ENCODE measurements at places on chromosomes 4 and X.

DNA sequence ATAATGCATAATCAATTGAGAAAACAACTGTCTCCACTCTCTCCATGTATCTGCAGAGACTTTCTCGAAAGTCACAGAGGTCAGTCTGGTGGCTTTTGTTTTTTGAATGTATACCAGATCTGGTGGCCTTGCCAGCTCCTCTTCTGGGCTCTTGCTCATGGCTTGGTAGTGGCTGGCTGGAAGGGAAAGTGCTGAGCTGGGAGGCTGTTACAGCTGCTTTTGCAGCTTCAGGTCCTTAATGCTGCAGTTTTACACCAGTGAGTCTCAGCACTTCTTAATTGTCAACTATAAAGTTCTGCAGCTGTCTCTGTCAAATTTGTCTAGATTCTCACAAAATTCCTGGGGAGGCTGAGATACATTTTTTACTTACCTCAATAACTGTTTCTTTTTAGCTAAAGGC lies 390.0 kb downstream of the GRXCR1 start:
- no peak for DNase-seq

- no peak for DNase-seq
These were observed 55.6 kb downstream of the CYLC1 start for GRCh38 chrX:83916525-83916924.

DNA sequence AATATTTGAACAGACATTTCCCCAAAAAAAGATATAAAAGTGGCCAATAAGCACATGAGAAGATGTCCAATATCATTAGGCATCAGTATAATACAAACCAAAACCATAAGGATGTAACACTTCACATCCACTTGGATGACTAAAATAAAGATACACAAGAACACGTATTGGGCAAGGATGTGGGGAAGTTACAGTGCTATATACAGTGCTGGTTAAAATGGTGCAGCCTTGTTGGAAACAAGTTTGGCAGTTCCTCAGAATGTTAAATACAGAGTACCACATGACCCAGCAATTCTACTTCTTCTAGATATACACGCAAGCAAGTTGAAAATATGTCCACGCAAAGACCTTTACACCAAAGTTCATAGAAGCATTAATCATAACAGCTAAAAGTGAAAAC lies 58.9 kb downstream of the HAUS3 start:
- no peak for DNase-seq

- DNase-seq = no peak
These were observed 66.6 kb upstream of the SLIT2 start for GRCh38 chr4:20185103-20185502.

DNA sequence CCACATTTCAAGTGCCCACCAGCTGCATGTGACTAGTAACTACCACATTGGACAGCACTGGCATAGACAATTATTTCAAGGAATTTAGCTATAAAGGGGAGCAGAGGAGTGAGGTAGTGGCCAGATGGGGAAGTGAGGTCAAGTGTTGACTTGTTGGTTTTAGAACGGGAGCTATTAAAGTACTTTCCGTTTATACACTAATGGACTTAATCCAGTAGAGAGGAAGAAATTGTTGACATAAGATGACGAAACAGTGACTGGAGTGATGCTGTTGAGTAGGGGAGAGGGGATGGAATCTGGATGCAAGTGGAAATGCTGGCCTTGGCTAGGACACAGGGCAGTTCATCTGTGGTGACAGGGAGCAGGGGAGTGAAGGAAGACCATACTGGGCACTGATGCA lies 154.4 kb downstream of the AMMECR1 start:
- DNase-seq = no peak

- DNase-seq = no peak
These were observed 42.0 kb downstream of the SRPX2 start for GRCh38 chrX:100685997-100686305.

- DNase-seq = no peak
These were observed 45.5 kb downstream of the SMIM31 start for GRCh38 chr4:164799410-164799809.

GRCh38 chr4:75733369-75733768 lies 9.0 kb downstream of the USO1 start:
- no peak for DNase-seq

DNA sequence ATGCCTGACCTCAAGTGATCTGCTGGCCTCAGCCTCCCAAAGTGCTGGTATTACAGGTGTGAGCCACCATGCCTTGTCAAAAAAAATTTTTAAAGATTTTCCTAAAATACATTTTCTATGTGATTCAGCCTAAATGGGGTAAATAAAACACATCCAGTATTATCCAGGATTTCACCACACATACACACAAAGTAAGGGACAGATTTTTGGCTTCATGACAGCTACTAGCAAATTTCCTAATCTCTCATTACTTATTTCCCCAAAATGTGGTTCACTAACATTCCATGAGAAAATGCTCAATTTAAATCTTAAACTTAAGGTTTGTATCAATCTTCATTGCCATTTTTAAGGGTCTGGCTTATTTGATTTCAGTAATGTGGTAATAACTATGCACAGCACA lies 348.5 kb upstream of the INTU start:
- no peak for DNase-seq

DNA sequence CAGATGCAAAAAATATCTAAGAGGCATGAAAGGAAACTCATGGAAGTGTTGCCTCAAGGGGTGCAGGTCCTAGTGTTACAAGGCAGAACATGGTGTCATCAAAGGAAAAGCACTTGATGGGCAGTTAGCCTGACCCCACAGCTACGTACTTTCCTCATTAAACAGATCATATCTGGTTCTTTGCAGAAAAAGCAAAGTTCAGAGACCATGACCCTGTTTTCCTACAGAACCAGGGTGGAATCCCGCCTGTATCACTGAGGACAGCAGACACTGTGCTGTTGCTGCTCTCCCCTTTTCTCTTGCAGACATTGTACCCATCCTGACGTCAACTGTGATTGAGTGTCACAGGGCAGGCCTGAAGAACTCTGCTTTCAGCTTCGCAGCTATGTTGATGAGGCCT lies 91.7 kb downstream of the RFC1 start:
- no peak for DNase-seq

DNA sequence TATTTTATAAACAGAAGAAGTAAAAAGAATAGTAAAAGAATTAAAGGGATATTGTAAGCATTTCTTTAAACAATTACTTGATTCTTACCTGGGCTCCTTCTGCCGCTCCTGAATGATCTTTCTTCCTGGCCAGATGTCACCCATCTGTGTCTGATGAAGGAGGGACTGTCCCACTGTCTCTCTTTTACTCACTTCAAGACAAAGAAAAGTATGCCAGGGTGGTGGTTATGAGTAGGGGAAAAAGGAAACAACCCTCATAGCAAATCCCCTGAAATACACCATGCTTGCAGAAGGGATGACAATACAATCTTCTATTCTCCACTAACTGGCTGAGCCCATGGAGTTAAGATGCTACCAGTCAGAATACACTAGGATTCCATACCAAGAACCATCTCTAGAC lies 31.1 kb downstream of the SYTL4 start:
- DNase-seq = no peak

- DNase-seq = no peak
These were observed 743 bp upstream of the NRK start for GRCh38 chrX:105821471-105822121.

GRCh38 chrX:46236411-46236810 lies 308.8 kb downstream of the ZNF674 start:
- no peak for DNase-seq

DNA sequence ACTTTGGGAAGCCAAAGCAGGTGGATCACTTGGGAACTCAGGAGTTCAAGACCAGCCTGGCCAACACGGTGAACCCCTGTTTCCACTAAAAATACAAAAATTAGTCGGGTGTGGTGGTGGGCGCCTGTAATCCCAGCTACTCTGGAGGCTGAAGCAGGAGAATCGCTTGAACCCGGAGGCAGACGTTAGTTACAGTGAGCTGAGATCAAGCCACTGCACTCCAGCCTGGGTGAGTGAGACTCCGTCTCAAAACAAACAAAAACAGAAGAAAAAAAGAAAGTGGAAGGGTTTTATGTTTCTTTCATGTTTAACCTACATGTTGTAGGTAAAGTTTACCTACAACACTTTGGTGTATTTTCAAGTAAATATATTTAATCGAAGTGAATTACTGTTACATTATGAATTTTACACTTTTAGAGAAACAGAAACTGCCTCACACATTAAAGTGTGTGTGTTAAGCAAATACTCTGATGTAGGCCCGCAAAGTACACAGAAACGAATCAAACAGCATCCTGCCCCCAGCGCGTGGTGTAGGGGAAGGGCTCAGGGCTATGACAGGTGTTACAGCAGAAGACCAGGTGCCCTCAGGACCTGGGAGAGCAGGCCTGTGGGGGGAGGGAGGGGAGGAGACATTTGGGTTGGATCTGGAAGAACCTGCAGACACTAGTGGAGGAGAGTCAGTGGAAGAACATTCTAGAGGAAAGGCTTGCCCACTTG lies 39.0 kb downstream of the PTTG2 start:
- DNase-seq = no peak

GRCh38 chrX:48475296-48475695 lies 703 bp upstream of the FTSJ1 start:
- no peak for DNase-seq

- no peak for DNase-seq
These were observed 18.2 kb downstream of the UBE2D3 start for GRCh38 chr4:102809190-102809589.

GRCh38 chr4:80072228-80072743 lies 743 bp downstream of the ANTXR2 start:
- DNase-seq = no peak

DNA sequence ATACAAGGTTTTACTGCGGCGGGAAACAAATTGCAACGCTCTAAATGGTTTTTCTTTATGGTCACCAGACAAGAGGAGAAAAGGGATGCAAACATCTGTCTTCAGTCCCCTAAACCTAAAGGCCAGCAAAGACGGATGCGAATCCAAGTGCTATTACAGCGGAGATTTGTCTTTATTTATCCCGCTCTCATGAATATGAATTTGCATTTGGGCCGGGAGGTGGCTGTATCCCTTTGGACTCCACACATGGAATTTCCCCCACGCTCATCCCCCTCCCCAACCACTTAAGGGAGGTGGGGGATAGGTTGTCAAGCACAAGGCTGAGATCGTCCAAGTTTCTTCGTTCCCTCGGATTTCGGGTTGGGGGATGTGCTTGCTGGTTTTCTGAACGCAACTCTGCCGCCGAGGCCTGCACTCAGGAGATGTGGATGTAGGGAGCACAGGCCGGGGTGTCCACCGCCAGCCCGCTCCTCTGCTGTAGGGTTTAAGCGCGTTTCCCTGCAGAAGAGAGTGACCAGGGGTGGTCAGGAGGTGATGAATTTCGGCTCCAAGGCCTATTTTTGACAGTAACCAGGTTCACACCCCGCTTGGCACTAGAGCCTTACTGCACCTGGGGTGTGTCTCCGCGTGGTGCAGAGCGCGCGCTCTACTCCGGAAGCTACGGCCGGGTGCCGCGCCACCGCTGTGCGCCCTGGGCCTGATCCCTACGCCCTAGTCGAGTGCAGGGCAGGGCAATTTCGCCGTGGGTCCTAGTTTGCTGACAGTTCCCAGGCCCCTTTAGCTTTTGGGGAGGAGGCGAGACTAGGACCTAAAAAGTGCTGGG lies 2.3 kb upstream of the PHOX2B start:
- no peak for DNase-seq

GRCh38 chr4:145681956-145682355 lies 2.0 kb downstream of the C4orf51 start:
- no peak for DNase-seq

DNA sequence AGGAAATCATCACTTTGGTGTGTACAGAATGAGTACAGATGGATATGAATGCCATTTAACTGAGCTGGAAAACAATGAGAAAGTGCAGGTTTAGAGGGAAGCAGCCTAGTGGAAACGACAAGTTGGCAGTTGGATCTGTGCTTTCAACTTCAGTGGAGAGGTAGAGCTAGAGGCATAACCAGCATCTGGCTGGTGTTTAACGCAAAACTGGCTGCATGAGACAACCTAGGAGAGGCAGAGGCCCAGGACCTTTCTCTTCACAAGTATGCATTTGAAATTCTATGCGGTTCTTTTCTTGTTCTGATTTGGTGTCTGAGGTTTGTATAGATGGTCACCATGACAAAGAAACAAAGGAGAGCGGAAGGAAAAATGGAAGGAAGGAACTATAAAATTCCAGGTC lies 63.1 kb downstream of the ANXA5 start:
- no peak for DNase-seq

DNA sequence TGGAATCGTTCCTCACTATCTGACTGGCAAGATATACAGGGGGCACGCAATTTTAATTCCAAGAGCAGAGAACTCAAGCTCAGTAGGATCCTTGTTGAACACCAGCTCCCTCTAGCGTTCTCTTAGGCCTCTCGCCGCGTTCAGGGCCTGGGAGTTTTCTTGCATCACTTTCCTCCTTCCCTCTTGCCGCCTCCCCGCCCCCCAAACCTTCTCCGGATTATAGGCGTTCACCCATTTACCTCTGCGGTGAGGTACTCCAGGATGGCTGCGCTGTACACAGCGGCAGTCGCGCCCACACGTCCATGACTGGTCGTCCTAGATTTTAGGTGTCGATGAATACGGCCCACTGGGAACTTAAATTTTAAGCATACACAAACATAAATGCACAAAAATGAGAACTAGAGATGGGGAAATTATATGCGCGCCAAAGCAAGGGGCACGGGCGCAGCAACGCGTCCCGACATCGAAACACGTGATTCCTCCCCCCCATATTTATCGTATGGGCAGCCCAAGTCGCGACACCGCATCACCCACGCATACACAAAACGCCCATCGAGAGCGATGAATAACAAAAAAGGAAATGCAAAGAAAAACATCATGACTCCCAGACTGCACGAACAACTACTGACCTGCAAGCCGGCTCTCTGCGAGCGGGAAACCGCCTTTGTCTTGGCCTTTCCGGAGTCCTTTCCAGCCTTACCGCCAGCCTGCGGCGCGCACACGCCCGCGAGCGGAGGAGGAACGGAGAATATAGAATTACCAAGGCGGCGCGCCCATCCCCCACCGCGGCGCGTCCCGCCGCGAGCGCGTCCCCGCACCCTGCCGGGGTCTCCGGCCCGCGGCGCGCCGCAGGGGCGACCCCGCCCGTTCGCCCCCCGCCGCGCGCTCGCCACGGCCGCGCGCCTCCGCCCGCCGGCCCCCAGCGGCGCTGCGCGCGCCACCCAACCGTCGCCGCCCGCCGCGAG lies 759 bp downstream of the H2AZ1 start:
- DNase-seq = peak; percentile 76

- peak; percentile 22 for DNase-seq
These were observed at the start of gene HPSE for GRCh38 chr4:83334425-83335241. Gene HPSE (minus strand): TSS chr4:83334848. CDS start chr4:83334782, 66 bp downstream.

- DNase-seq = no peak
These were observed 279.3 kb upstream of the DIPK2B start for GRCh38 chrX:45479835-45480422.

DNA sequence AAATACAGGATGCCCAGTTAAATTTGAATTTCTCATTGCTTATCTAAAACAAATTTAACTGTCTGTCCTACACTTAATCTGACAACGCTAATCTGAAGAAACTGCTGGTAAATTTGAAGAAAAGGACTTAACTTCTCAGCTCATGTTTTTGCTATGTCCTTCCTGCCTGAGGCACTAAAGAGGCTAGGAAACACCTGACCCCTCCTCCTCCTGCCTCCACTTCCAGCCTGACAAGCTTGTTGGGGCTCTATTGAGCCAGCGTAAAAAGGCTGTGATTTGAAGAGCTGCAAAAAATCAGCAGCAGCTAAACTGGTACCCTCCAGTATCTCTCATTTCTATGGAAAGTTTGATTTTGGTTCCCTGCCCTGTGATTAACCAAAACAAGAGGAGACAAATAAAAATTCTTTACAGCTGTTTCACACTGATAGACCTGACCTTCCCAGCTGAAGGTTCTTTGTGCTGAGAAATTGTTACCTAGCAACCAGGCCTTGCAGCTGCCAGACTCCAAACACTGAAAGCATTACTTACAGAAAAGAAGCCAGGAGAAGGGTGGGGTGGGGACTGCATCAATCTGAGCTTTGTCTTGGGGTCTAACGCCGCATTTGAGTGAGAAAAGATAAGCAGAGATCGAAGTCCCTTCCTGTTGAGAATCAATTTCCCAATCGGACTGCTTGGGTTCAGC lies 35.0 kb downstream of the DCX start:
- DNase-seq = no peak
